ENCODE measurements at places on chromosomes 5 and 9.

- DNase-seq, result no peak
These were observed 67.8 kb downstream of the PSD2 start for GRCh38 chr5:139863361-139863760.

GRCh38 chr9:135701959-135702721 is at the start of gene KCNT1:
Gene KCNT1, plus strand, starts transcription at chr9:135702185. Its CDS starts 74 bp downstream, at chr9:135702259.
- DNase-seq, result peak; percentile 16

DNA sequence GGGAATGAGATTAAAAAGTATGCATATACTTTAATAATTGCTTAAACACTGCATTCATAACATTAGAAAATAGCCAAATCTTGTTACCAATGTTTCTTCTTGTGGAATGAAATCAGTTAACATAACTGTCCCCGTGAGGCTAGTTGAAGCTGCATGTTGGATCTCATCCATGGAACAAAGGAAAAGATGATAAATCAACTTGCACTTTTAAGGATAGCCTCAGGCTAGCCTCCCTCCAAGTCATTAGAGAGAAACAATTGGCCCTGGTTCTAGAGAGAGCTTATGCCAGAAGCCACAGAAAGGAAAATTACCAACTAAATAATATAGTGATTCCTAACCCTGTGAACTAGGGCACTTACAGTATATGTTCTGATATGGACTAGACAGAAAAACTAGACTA is 66.9 kb downstream of the GRIN3A start:
- peak; percentile 48 for DNase-seq

- no peak for DNase-seq
These were observed 28.3 kb upstream of the GFPT2 start for GRCh38 chr5:180381428-180381827.

- DNase-seq, result peak; percentile 11
These were observed 395.0 kb upstream of the SMARCA2 start for GRCh38 chr9:1619915-1620710.

- peak; percentile 54 for DNase-seq
These were observed 36.9 kb downstream of the SCAI start for GRCh38 chr9:125106285-125106893.

DNA sequence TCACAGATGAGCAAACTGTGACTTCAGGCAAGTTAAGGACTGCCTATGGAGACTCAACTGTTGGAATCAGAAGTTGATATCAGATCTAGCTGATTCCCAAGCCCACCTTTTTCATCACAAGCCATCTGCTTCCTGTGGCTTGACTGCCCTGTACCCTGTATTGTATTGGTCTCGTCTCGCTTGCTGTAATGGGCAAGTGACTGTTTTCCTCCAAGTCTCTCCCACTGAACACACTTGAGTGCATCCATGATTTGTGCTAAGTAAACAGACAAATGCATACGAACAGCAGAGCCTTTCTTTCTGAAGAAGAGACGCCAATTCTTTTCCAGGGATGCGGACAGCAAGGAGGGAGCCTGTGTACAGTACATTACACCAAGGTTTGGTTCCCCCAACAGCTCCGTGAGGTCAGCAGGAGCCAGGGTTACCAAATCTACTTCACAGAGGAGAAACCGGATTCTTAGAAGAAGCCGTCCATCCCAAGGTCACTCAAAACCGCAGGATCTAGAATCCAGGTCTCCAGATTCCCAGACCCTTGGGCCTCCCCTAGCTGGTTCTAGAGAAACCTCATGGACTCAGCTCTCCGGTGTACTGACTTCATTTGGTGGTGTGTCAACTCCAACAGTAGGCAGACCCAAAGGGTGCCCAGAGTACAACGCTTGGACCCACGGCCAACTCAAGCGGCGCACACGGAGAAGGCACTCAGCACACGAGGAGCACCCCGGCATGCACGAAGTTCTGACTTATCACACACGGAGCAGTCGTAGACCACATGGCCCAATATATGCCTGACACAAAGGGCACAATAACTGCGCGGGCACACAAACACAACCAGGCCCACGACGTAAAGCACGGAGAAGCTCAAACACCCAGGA is 1.1 kb downstream of the BAG1 start:
- peak; percentile 5 for DNase-seq

DNA sequence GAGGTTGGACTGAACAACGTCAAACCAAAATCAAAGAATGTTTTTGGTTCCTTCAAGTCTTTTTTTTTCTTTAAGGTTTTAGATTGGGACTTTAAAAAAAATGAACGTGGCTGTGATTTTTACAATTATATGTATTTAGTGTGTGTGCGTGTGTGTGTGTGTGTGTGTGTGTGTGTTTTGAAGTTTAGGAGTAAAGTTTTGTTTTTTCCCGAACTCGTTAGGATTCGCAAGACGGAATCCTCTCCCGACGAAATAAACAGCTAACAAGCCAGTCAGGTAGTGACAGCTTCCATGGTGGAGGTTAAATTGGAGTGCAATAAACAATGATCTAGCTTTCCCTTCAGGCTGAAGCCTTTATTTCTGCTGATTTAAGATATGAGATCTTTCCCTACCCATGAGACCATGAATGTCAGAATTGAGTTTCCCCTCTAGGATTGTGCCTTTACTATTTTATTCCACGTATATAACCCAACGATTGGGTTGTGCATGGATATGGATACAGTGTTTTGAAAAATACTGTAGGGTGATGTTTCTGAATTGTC is 1.2 kb downstream of the KIAA1958 start:
- DNase-seq, result no peak

- no peak for DNase-seq
These were observed 548.5 kb downstream of the MTRR start for GRCh38 chr5:8417316-8418048.

DNA sequence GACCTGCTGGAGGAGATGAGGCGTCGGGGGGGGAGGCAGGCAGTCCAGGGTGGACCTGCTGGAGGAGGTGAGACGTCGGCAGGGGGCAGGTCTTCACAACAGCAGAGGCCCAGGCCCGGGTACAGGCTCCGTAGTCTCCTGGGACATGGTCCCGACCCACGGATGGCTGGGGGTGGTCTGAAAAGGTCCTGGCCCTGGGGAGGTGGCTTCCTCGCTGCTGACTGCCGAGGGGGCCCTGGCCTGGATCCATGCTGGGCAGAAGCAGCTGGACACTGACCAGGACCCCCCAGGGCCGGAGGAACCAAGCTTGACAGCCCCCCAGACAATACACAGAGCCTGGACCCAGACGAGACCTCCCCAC is 8.5 kb downstream of the EGFL7 start:
- no peak for DNase-seq

Data from stromal cell of bone marrow (primary cell).